Pulmonary artery endothelial cell (primary cell): ENCODE measurements at places on chromosomes 16 and 17. TPM values are rescaled to one million over a fixed set of nuclear protein-coding genes. Genes with fewer than 3 reads are reported as not detected.

- no peak for DNase-seq
These were observed 33.6 kb upstream of the RAB11FIP4 start for GRCh38 chr17:31357839-31358394.

GRCh38 chr17:992933-993332 lies 4.0 kb upstream of the TIMM22 start:
- DNase-seq: no peak

Gene OR3A1
- not detected in 2 replicates for total RNA-seq

DNA sequence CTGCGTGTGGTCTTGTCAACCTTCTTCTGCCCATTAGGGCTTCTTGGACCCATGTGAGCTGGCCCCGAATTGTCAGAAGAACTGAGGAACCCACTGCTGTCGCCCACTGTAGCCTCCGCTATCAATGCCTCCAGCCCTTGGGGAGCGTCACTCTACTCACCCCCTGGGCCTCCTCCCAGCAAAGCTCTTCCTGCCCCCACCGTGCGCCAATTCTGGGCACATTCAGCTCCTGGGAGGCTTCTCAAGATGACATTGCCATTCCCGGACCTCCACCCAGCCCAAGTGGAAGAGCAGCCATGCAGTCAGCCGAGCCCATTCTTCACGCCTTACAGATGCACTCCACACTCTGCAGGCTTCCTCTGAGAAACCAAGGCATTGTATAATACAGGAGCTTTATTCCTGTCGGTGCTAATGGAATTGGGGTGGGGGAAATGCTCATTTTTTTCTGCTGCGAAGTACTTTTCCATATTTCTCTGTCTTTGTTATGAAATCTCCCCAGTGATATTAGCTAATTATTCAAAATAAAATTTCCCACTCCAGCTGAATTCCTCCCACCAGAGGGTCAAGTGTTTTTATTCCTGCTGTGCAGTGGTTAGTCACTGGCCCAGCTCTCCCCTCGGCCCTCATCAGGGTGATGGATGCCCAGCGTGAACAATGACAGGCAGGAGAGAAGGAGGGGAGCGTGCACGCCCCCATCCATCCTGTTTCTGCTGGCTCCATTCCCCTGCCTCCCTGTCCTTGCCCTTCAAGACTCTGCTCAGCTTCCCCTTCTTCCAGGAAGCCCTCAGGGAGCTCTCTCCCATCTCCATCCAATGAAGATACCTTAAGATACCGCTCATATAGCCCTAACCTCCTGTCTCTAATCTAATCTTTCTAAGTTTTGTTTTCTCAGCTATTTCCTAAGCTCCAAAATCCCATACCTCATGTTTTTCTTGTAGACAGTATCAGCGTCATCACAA lies 87.7 kb downstream of the C16orf95 start:
- DNase-seq: no peak

Gene TP53TG3B
- total RNA-seq: not detected in 2 replicates

Gene PRKCB
- not detected in 2 replicates for total RNA-seq

DNA sequence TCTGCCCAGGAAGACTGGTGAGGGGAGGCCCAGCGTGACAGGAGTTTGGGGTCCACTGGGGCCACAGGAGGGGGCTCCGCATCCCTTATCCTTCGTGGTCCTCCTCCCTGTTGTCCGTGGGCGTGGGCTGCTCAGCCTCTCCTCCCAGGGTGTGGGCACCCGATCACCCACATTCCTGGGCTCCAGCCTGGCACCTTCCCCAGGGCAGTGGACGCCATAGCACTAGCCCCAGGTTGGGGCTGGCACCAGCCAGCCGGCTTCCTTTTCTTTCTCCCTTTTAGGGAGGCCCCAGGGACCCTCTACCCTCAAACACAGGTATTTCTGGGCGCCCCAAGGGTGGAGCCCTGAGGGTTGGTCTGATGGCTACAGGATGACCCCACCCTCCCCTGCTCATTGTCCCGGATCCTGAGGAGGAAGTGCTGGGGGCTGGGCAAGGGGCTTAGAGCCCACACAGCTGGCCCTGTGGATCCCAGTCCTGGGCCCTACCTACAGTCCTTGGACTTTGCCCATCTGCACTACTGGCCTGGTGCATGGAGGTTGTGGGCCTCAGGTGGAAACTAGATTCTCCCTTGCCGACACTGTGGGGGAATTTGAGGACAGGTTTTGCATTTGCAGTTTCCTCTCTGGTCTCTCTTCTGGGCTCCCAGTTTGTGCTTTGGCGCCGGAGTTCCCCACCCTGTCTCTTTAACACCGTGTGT lies 1.1 kb downstream of the KIF1C start:
- no peak for DNase-seq

DNA sequence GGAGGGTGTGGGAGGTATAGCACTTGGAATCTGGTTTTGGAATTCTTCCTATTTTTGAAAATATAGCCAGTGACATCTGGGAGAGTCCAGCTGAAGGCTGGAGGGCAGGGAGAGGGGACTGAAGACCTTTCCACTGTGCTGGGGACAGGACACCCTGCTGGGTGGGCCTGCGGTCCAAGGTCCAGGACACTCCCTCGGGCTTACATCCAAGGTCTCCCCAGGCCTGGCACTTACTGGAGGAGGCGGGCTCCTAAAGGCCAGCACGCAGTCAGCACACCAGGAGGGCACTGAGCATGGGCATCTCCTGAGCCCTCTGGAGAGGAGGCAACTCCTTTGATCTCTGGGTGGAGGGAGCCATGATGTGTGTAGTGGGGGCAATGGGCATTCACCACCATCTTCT lies 35.5 kb upstream of the ETV4 start:
- no peak for DNase-seq

Gene CD79B
- total RNA-seq: 1.5 and 1.7 TPM in 2 replicates
